ENCODE measurements at places on chromosomes 7 and 10.
A peak's percentile ranks its signal among the peaks of the same experiment; 100 is the strongest.

GRCh38 chr10:4902571-4903011, 60.6 kb upstream of the AKR1C1 start:
- DNase-seq: no peak

GRCh38 chr10:31739711-31740110, 188.9 kb downstream of the ARHGAP12 start:
- DNase-seq: peak; percentile 27

- DNase-seq: no peak
These were observed 27.3 kb upstream of the KNDC1 start for GRCh38 chr10:133132473-133133291.

DNA sequence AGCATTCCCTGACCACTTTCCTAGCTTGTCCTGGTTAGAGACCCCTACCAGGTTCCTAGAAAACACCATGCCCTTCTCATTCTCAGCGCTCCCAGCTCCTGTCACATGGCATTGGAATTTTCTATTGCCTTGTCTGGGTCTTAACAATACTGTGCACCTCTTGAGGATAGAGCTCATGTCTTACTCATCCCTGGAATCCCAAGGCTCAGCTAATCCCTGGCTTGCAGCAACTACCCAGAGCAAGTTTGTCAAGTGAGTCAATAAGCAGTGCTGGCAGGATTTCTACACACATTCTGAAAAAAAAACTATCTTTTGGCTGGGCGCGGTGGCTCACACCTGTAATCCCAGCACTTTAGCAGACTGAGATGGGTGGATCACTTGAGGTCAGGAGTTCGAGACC, 11.7 kb upstream of the PRDX3 start:
- DNase-seq: peak; percentile 99

DNA sequence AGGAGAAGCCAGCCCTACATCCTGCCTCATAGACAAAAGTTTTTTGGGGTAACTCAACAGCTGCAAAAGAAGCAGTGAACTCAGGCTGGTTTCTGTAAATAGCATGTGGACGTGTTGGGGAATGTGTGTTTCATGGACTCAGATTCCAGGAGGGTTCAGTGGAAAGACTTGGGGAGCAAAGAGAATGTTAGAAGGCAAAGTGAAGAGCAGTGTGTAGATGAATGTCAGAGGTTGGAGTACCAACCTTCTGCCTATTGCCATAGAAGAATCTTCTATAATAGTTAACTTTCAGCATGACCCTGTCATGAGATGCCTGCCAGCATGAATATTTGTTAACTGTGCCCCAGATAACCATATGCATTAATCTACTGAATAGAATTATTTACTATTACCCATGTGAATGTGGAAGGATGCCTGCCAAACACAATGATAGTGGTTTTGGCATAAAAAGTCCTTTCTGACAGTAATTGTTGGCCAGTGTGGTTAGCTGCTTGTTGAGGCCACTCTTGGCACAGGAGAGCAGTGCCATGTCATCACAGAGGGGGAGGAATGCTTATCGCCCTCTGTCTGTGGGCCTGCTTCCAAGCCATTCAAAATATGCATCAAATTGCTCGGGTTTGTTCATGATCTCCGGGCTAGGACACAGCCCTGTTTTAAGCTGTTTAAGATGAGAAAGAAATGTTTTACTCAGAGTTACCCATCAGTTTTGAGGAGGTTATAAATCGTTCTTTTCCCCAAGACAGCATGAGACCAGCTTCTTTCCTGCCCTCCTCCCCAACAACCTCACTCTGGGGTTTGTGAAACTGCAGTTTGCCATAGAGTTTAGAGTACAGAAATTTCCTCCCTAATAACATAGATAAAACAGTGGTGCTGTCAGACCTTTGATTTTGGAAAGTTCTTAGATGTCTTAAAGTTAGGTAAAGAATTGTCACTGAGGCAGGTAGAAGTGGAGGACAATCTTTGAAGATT, 165.3 kb downstream of the WNT2 start:
- peak; percentile 56 for DNase-seq

DNA sequence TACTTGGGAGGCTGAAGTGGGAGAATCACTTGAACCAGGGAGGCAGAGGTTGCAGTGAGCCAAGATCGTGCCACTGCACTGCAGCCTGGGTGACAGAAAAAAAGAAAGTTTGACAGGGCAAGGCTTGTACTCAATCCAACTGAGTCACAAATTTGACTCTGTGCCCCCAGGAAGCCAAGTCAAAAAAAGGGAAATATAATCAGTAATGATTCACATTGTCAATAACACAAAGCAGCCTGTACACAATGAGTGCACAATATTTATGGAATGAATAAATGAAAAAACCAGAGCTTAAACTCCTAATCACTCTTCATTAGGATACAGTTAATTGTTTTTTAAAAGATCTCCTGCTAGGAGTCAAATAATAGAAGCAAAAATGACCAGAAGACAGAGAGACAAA, 6.4 kb downstream of the NAPEPLD start:
- no peak for DNase-seq

DNA sequence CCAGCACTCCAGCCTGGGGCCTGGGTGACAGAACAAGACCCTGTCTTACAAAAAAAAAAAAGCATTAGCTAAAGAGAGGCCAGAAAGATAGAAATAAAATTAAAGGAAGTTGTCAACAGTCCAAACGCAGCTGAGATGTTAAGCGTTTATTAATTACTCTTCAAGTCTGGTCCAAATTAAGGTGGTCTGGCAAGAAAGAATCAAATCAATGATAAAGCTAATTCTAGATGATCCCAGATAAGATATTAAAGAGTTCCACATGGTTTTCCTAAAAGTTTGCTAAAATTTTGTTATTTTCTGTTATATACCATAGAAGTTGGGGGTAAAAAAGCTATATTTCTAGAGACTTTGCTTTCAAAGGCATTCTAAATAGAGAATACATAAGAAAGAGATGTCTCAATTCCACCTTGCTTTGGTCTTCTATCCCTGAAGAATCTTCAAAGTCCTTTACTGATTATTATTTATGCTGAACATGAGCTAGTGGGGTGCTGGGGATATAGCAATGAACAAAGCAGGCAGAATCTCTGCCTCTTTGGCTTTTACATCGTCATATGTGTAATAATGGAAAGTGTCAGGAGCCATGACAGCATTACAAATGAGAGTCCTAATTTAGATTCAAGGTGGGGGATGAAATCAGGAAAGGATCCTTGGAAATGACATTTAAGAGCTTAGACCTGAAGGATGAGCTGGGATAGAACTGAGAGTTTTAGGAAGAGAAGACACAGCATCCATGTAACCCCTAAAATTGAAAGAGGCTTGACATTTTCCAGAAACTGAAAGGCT, 23.4 kb downstream of the FRA10AC1 start:
- DNase-seq: no peak

GRCh38 chr10:36872702-36873393, 252.6 kb upstream of the ANKRD30A start:
- DNase-seq: no peak

- no peak for DNase-seq
These were observed 354.1 kb upstream of the VSTM2A start for GRCh38 chr7:54187886-54188685.

- no peak for DNase-seq
These were observed 370.3 kb downstream of the CDC14C start for GRCh38 chr7:49294611-49295010.

DNA sequence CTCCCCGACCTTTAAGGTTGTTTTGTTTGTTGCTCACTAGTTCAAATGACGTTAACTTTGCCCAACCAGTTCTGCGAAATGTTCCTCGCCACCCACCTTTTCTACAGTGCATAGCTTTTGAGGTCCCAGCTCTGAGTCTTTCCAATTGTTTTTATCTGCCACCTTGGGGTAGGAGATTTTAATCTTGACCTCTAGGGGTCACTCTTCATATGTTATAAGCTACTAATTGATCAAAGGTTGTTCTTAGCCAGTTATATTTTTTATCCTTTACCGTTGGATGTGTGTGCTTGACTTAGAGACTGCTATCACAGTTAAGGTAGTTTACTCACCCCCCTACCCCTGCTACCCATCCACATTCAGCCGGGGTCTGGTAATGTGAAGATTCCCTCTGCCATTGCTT, 372.4 kb downstream of the SUGCT start:
- DNase-seq: peak; percentile 62

- no peak for DNase-seq
These were observed 65.4 kb upstream of the MXI1 start for GRCh38 chr10:110141871-110142635.

DNA sequence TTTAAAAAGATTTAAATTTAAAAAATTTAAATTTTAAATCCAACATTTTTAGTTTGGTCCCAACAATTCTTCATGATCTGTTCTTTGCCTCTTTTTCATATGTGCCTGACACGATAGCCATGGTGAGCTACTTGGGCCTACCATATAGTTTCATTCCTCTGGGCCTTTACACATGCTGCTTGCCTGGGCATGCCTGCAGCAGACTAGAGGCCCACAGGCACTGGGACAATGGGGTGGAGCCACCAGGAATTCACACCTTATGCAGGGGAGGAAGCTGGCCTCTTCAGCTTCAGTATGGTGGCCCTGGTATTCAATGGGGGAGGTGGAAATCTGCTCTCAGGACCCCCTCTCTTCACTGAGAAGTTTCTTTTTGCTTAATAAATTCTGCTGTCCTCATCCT, 37.8 kb upstream of the ZNF365 start:
- no peak for DNase-seq

DNA sequence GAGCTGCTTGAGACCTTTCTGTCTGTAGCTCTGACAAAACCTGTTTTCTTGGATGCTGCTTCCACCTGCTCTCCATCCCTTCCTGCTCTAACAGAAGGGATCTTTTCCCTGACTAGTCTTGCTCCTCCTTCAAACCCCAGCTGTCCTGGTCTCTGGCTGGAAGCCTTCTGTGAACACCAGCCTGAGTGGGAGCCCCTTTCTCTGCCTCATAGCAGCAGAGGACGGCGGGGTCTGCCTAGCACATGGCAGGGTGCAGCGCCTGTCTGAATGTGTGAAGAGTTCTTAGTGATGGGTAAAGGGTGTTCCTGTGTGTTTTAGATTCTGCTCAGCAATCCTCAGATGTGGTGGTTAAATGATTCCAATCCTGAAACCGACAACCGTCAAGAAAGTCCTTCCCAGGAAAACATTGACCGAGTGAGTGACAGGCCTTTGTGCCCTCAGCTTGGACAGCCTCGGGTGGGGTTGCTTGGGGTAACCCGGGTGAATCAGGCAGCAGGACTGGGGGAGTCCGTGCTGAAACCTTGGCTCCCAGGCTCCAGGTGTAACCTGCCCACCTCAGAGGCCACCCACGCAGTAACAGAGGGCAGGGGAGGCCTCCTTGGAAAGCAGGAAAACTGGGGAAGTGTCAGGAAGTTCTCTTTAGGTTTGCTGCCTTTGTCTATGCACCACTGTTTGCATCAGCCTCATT, 34.1 kb downstream of the NUB1 start:
- DNase-seq: no peak

DNA sequence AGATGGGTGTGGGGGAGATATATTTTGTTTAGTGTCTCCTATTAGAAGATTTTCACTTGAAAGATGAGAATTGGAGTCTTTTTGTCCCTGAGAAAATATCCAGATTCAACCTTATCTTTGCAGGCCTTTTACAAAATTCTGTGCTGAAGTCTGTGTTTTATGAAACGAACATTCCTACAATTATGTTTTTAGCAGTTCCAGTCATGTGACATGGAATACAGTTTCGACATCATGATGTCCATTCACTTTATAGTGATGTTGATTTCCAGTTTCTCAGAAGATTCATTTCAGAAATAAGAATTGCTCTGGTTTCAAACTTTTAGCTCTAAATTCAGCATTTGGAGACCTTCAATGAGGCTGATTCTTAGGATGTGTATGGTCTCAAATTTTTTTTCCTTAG, 54.4 kb downstream of the CACNB2 start:
- DNase-seq: no peak

DNA sequence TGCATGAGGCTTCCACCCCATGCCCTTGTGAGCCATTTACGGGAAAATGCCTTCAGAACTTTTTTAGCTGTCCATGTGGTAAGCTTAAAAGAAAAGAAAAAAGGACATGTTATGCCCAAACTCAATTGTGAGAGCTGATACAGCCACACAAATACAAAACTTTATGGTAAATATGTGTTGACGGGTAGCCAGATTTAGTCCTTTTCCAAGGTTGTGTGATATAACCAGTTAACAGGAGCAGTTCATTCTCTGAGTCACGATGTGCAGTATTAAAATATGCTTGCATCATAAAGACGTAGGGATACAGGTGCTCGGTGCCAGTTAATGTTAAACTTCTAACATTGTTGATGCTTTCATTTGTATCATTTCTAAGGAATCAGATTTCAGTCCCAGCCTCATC, 350.4 kb downstream of the DNAJB6 start:
- DNase-seq: no peak

- no peak for DNase-seq
These were observed 375.6 kb downstream of the GLRX3 start for GRCh38 chr10:130511766-130512165.

GRCh38 chr7:90461219-90461618, 8.2 kb upstream of the PTTG1IP2 start:
- no peak for DNase-seq

- DNase-seq: no peak
These were observed 52.1 kb downstream of the HDAC9 start for GRCh38 chr7:18547509-18548187.

DNA sequence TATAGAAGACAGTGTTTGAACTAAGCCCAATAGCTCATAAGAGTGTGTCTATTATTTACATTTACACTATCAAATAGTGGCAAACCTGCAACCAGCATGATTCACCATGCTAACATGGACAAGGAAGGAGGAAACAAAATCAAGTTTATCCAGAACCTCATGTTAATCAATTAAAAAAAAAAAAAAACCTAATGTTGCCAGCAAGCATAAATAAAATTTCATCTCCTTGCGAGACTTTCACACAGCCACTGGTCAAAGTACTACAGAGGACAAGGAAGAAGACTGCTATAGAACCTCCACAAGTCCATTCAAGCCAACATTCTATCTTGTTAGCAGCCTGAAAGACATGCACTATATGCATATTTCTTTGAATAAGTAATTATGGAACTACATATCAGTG, 9.7 kb downstream of the TM9SF3 start:
- DNase-seq: no peak

DNA sequence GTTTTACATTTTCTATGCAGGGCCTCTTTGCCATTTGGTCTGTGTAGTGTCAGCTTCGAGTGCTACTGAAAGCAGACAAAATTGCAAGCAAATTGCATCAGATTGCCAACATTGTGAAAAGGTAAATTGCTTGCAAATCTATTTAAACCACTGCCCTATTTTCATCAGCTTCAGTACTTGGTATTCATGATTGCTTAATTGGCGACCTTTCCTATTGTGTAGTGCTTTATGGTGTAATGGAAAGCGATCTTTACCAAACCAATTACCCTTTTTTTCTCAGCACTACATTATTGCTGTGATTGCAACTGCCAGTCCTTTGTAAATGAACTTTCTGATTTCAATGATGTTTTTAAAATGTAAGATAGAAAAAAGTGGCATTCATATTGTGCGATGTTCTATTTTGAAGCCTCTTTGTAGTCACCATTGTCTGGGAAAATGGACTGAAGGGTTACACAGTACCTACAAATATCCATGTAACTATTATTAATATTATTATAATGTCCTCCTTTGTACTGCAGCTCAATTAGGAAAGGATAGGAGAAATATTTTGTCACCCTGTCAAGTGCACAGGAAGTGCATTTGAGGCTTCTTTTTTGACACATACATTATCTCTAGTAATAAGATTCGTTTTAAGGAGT, 177.7 kb upstream of the SP8 start:
- no peak for DNase-seq

Measured in ELR (cell line).